ENCODE measurements at places on chromosomes 16 and 17. TPM values are rescaled to one million over a fixed set of nuclear protein-coding genes. Genes with fewer than 3 reads are reported as not detected.

- no peaks in the 10 kb centered on the region for H3K36me3 ChIP-seq
- no peak overlapping the region for H3K4me3 ChIP-seq
- H3K4me1 ChIP-seq = no peaks in the 10 kb centered on the region
Observed at GRCh38 chr16:65657556-65657955, 535.7 kb upstream of the CDH11 start.

GRCh38 chr17:21193031-21193430 lies 20.9 kb downstream of the TMEM11 start:
- DNase-seq = no peak
- no peaks in the 10 kb centered on the region for H3K27me3 ChIP-seq
- no peak overlapping the region for H3K4me3 ChIP-seq
- no peaks in the 10 kb centered on the region for H3K4me1 ChIP-seq

- DNase-seq = no peak
- peak overlapping the region; percentile 97 for H3K4me3 ChIP-seq
- no peaks in the 10 kb centered on the region for H3K27me3 ChIP-seq
- no peaks in the 10 kb centered on the region for H3K36me3 ChIP-seq
- peak overlapping the region; percentile 75 for H3K27ac ChIP-seq
Observed at GRCh38 chr16:15950161-15950854, 892 bp downstream of the ABCC1 start.

- no peak for DNase-seq
- H3K4me1 ChIP-seq = no peaks in the 10 kb centered on the region
- no peak overlapping the region for H3K27ac ChIP-seq
- no peaks in the 10 kb centered on the region for H3K36me3 ChIP-seq
Observed at GRCh38 chr17:52201767-52202519, 43.4 kb upstream of the CA10 start.

DNA sequence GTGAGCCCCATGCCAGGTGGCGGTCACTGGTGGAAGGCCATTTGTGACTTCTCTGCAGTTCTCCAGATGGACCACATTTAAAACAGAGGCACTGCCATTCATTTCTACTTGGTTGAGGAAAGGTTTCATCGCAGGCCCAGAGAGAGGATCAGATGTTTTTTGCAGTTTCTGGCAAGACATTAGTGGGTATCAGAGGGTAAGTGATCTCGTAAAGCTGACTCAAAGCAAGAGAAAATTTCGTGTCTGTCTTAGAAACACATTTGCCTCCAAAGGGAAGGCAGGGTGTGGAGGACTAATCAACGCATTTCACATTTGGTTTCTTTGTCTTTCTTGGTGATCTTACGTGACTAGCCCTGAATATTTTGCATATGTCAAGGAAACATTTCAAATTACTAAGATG lies 81.8 kb downstream of the PRKCB start:
- H3K4me3 ChIP-seq = no peak overlapping the region
- H3K27me3 ChIP-seq = no peaks in the 10 kb centered on the region
- no peaks in the 10 kb centered on the region for H3K4me1 ChIP-seq
- H3K27ac ChIP-seq = no peak overlapping the region
- H3K36me3 ChIP-seq = no peaks in the 10 kb centered on the region
- no peak for DNase-seq

DNA sequence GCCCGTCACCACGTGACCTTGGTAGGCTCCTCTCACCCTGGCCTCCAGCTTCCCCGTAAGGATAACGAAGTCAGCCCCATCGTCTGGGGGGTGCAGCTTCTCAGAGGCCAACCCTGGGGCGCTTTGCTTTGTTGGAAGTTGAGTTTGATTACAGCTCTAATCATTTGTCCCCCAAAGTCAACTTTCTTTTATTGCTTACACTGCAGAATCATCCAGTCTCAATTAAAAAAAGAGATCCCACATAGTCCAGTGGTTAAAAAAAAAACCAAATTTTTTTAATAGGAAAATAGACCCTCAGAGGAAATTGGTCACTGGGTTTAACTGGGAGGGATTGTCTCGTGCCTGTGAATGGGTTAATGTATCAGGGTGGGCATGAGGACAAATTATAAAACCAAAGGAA lies 7.8 kb upstream of the GPRC5C start:
- no peak for DNase-seq
- H3K27ac ChIP-seq = no peak overlapping the region
- H3K4me1 ChIP-seq = peaks cover 14% of the 10 kb centered on the region
- H3K27me3 ChIP-seq = no peaks in the 10 kb centered on the region
- no peak overlapping the region for H3K4me3 ChIP-seq

- DNase-seq = no peak
- H3K27me3 ChIP-seq = no peaks in the 10 kb centered on the region
- no peaks in the 10 kb centered on the region for H3K36me3 ChIP-seq
Observed at GRCh38 chr16:46793841-46794240, 37.1 kb downstream of the C16orf87 start.

GRCh38 chr16:85276721-85277120 lies 164.4 kb upstream of the CIBAR2 start:
- no peaks in the 10 kb centered on the region for H3K27me3 ChIP-seq
- no peak for DNase-seq
- H3K4me3 ChIP-seq = no peak overlapping the region
- H3K27ac ChIP-seq = no peak overlapping the region
- H3K4me1 ChIP-seq = no peaks in the 10 kb centered on the region

DNA sequence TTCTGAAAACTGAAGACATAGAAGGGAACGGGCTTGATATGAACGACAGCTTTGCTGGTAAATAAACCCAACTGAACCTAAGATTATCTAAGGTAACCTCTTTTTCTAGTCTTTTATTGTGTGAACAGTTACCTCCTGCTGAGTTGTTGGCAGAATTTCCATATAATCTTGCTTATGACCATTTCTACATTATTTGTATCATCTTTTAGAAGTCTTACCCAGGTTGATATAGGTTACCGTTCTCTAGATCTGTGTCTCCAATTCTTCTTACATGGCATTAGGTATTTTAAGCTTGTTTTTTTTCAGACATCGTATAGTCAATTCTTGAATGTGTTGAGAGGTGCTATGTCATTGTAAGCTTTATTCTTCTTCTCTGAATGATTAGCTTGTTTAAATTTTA lies 24.3 kb downstream of the TTC19 start:
- no peak overlapping the region for H3K4me3 ChIP-seq
- peaks cover 2% of the 10 kb centered on the region for H3K36me3 ChIP-seq
- H3K27me3 ChIP-seq = no peaks in the 10 kb centered on the region
- no peak for DNase-seq
- H3K27ac ChIP-seq = no peak overlapping the region

- H3K36me3 ChIP-seq = no peaks in the 10 kb centered on the region
- no peaks in the 10 kb centered on the region for H3K27me3 ChIP-seq
- DNase-seq = no peak
- H3K27ac ChIP-seq = no peak overlapping the region
Observed at GRCh38 chr17:69814031-69814430, 261.0 kb upstream of the KCNJ16 start.

DNA sequence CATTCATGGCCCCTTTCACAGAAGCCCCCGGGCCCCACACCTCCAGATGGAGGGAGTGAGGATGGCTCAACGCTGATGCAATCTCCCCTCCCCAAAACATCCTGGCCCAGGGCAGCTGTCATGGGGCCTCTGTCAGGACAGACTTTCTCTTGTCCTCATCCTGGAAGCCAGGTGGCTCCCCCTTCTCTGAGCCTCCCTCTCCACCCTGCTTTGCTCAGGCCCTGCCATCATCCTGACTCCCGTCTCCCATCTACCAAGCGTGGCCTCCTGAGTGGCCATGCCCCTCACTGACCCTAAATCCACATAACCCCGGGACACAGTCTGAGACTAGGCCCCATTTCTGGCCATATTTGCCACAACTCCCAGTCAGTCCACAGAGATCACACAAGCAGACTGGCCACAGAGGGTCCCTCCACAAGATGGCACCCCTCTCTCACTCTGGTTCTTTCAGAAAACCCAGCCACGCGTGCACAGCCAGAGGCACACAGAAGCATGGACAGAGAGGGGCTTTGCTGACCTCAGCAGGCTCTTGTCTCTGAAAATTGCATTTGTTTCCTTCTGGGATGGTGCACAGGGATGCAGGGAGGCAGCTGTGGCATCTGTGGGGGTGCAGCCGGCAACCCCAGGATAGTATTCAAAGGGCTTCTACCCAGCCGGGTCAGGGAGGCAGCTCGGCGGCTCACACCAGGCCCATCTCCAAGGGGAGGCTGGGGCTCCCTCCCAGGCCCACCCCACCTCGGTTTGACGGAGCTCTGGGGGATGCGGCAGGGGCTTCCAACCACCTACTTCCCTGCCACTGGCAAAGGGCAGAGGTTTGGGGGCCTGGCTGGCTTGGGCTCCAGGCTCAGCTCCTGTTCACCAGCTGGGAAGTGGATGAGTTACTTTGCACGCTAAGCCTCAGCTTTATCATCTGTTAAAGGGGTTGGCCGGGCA lies 16.9 kb downstream of the DOC2B start:
- H3K27ac ChIP-seq = no peak overlapping the region
- H3K4me3 ChIP-seq = no peak overlapping the region
- H3K4me1 ChIP-seq = no peaks in the 10 kb centered on the region
- DNase-seq = no peak
- H3K27me3 ChIP-seq = no peaks in the 10 kb centered on the region

DNA sequence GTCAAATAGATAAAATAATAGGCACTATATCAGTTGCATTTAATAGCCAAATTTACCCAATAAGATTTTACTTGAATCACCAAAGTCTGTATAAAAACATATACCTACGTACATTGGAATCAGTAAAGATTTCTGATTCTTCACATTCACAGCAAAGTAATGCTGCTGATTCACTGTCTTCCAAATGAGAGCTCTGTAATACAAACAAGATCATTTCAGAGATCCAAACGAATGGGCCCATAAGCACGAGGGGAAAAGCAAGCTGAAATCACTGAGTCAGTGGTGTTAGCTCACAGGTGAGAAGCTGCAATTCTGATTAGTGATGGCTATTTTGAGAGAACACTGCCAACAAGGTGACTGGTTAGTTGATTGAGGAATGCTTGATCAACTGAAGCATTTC lies 81.3 kb downstream of the SSH2 start:
- no peaks in the 10 kb centered on the region for H3K4me1 ChIP-seq
- H3K27ac ChIP-seq = no peak overlapping the region
- no peaks in the 10 kb centered on the region for H3K36me3 ChIP-seq

DNA sequence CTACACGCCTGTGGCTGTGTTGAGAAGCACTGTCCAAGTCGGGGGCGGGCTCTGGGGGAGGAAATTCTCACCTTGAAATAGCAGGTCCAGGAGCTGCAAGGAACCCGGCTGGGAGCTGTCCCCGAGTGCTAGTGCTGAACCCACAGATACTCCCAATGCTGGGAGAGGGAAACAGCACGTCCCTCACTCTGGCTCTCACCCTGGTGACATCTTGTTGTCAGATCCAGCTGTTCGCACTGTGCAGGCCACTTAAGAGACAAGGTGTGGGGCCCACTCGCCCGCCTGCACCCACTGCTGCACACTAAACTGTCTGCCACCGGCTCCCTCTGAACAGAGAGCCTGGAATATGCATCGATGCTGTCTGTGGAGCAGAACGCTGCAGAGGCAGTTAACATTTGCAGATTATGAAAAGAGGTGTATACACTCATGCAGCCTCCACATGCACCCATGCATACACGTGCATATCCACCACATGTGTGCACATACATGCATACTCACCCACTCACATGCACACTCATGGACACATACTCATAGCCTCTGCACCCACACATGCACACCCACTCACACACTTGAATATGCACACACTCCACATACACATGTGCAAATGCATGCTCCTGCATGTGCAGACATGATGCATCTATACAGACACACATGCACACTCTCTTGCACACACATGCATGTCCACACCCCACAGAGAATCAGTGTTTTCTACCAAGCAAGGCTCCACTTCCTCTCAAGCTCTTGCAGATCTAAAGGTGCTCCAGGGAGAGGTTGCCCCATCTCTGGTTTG lies 42.0 kb downstream of the MGAT5B start:
- no peaks in the 10 kb centered on the region for H3K27me3 ChIP-seq
- no peak overlapping the region for H3K27ac ChIP-seq
- H3K4me3 ChIP-seq = no peak overlapping the region
- no peaks in the 10 kb centered on the region for H3K4me1 ChIP-seq
- no peak for DNase-seq

GRCh38 chr17:20053361-20053964 lies 44.3 kb downstream of the SPECC1 start:
- H3K27me3 ChIP-seq = no peaks in the 10 kb centered on the region
- no peak for DNase-seq
- no peaks in the 10 kb centered on the region for H3K4me1 ChIP-seq
- H3K27ac ChIP-seq = no peak overlapping the region
- H3K36me3 ChIP-seq = no peaks in the 10 kb centered on the region

DNA sequence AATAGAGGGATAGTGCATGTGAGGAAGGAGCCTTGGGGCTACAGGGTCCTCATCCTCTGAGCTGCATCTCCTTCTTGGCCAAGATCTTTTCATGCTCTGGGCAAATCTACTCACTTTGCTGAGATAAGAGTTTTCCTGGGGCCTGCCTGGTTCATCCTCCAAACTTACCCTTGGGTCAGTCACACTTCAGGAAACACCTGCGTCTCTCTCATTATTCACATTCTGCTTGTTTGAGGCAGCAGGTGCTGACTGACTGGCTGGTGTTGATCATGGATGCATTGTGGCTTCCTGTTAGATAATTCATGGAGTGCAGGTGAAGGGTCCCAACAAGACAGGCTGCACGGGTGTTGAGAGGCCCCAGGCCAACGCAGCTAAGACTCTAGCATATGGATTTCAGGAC lies 162.6 kb downstream of the SALL1 start:
- DNase-seq = no peak
- H3K4me1 ChIP-seq = no peaks in the 10 kb centered on the region
- H3K36me3 ChIP-seq = no peaks in the 10 kb centered on the region
- no peaks in the 10 kb centered on the region for H3K27me3 ChIP-seq

- no peaks in the 10 kb centered on the region for H3K4me1 ChIP-seq
- no peak for DNase-seq
- H3K27me3 ChIP-seq = no peaks in the 10 kb centered on the region
Observed at GRCh38 chr17:43650471-43650870, 11.3 kb downstream of the MEOX1 start.

- no peaks in the 10 kb centered on the region for H3K36me3 ChIP-seq
- no peak overlapping the region for H3K27ac ChIP-seq
- no peak overlapping the region for H3K4me3 ChIP-seq
- no peaks in the 10 kb centered on the region for H3K4me1 ChIP-seq
- H3K27me3 ChIP-seq = no peaks in the 10 kb centered on the region
Observed at GRCh38 chr16:50167556-50167955, 14.4 kb downstream of the TENT4B start.

- DNase-seq = no peak
- H3K27me3 ChIP-seq = peaks cover 43% of the 10 kb centered on the region
Observed at GRCh38 chr16:1290860-1291575, 18.4 kb upstream of the UBE2I start.

- H3K36me3 ChIP-seq = no peaks in the 10 kb centered on the region
- no peak overlapping the region for H3K4me3 ChIP-seq
- H3K4me1 ChIP-seq = no peaks in the 10 kb centered on the region
- H3K27ac ChIP-seq = no peak overlapping the region
- DNase-seq = no peak
Observed at GRCh38 chr16:71780521-71781089, 28.0 kb downstream of the AP1G1 start.

Gene CES5A
- not detected for total RNA-seq

Gene TPSB2
- 22.4 TPM for total RNA-seq

Gene KRT17
- 1.9 TPM for total RNA-seq

Gene FA2H
- not detected for total RNA-seq

Gene MYH8
- total RNA-seq = not detected

Gene TBX4
- total RNA-seq = not detected

Gene SLC13A2
- 0.66 TPM for total RNA-seq

Gene MYH2
- total RNA-seq = 0.16 TPM

Gene PPM1D
- total RNA-seq = 12.3 TPM

Gene KRTAP9-8
- total RNA-seq = not detected

Gene TEKT3
- total RNA-seq = 2.6 TPM
